ENCODE measurements at places on chromosomes 5 and 9. TPM values are rescaled to one million over a fixed set of nuclear protein-coding genes. Genes with fewer than 3 reads are reported as not detected.

LURAP1L gene
- 3.9 TPM for total RNA-seq

LRRC14B gene
- total RNA-seq: not detected

PCDHGA11 gene
- 5.3 TPM for total RNA-seq

ABO gene
- not detected for total RNA-seq

TRIM7 gene
- total RNA-seq: 14.3 TPM

EPB41L4A gene
- 8.8 TPM for total RNA-seq

C5orf22 gene
- 18.5 TPM for total RNA-seq

CARTPT gene
- total RNA-seq: not detected

PCDHB5 gene
- 0.46 TPM for total RNA-seq

IFNA2 gene
- total RNA-seq: not detected

SPATA6L gene
- total RNA-seq: 0.61 TPM

TJP2 gene
- total RNA-seq: 83.8 TPM

PCDHA1 gene
- total RNA-seq: 0.32 TPM

FGD3 gene
- not detected for total RNA-seq

MLANA gene
- total RNA-seq: not detected

CCNO gene
- not detected for total RNA-seq

FGFR4 gene
- 3.3 TPM for total RNA-seq

ADRA1B gene
- total RNA-seq: not detected

CORO2A gene
- 0.32 TPM for total RNA-seq

CDX1 gene
- total RNA-seq: not detected

GABRA1 gene
- not detected for total RNA-seq

TNFSF15 gene
- total RNA-seq: 7.3 TPM

OTP gene
- not detected for total RNA-seq

C9orf78 gene
- total RNA-seq: 32.2 TPM

SHOC1 gene
- total RNA-seq: not detected

DOCK2 gene
- total RNA-seq: 0.65 TPM

AGTPBP1 gene
- 22.8 TPM for total RNA-seq

ARID3C gene
- total RNA-seq: 0.30 TPM

ANKHD1 gene
- total RNA-seq: 67.3 TPM

KCNT1 gene
- not detected for total RNA-seq

GMCL2 gene
- total RNA-seq: not detected

FAXDC2 gene
- 4.1 TPM for total RNA-seq

NEUROG1 gene
- total RNA-seq: not detected

TMC1 gene
- total RNA-seq: 1.6 TPM

DTWD2 gene
- 1.6 TPM for total RNA-seq

C9 gene
- not detected for total RNA-seq

NUTM2F gene
- total RNA-seq: not detected

PKD2L2 gene
- not detected for total RNA-seq

SLC6A19 gene
- not detected for total RNA-seq

PCDHA12 gene
- not detected for total RNA-seq

MYOT gene
- not detected for total RNA-seq

OLFML2A gene
- 0.32 TPM for total RNA-seq

ELOVL7 gene
- total RNA-seq: 0.61 TPM

Measured in epithelial cell of umbilical artery (primary cell).